ENCODE measurements at places on chromosomes 6 and 20.

- DNase-seq = peak; percentile 3
Measured at GRCh38 chr6:10099529-10100140, 315.2 kb downstream of the TFAP2A start.

DNA sequence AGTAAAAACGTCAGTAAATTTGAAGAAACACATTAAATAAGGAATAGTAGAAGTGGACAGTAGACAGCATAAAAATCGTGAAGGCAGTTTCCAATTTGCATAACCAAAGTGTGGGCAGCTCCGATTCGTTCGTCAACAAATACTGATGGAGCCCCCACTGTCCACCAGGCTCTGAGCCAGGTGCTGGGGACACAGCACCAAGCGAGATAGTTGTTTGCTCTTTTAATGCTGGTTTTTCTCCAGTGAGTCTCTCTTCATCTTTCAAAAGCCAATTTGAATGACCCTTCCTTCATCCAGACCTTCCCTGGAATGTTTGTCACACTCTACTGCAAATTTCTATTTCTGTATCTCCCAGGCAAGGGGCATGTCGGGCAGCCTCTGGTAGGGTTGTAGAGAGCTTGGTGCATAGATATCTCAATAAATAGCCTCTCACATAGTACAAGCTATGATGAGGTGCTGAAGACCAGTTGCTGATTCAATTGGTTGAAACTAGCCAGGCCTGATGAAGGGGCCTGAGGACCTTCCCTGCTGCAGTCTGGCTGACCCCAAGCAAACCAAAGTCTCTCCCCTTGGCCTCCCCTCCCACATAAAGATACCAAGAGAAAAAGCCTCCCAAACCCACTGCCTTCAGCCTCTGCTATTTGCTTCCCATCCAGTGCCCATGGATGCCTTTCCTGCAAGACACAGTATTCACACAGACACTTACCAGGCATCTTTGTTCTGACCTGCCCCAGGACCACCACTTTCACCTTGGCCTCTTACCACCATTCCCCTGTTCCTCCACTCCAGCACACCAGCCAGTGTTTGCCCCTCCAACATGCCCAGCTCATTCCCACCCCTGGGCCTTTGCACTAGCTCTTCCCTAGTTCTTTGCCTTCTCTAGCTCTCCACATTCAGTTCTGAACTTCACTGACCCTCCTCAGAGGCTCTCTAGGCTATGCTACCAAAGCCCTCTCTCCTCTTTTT is 125.2 kb downstream of the CEBPB start:
- no peak for DNase-seq

DNA sequence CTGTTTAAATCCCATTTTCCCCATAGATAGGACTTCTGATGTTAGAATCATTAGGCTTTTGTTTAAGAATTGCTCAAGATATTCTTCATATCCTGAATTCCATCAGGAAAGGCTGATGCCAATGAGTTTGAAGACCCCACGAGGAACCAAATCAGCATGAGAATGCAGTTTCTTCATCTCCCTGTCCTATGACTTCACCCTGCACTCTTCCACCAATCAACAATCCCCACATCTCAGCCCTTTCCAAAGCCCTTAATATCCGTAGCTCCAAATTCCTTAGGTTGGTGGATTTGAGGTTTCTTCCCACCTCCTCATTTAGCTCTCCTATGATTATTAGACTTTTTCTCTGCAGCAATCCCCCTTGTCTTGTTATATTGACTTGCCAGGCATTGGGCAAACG is 88.3 kb upstream of the PRND start:
- DNase-seq = no peak

- no peak for DNase-seq
Measured at GRCh38 chr6:166202321-166202733, 34.7 kb upstream of the TBXT start.

DNA sequence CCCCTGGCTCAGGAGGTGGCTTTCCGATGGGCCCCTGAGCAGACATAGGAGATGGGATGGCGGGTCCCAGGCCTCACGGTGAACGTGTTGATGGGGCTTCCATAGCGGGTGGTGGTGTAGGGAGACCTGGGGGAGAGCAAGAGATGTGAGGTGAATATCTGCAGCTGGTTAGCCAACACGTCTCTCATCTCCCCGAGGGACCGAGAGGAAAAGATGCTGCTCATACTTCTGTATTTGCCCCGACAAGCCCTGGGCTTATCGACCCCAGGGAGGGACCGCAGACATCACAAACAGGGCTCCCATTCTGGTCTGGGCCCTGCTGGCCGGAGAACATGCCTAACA is 38.7 kb downstream of the C6orf132 start:
- DNase-seq = no peak

GRCh38 chr6:160431226-160431625 is 83.0 kb downstream of the SLC22A3 start:
- no peak for DNase-seq

DNA sequence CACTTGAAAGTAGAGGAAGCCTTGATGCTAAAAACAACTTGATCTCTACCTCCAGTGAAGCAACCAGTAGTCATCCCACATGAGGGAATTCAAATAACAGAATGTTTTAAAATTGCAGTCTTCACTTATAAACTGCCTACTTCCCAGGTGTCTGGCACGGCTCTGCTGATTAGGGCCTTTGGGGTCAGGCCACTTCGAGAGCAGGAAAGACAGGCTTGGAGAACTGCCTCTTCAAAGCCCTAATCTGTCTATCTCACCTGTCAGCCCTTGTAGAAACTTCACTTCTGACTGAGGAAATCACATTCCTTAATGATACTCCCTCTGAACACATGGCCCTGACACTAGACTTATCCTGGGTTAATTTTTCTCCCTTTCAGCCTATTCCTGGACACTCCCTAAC is 458.6 kb downstream of the TENT5A start:
- DNase-seq = no peak

DNA sequence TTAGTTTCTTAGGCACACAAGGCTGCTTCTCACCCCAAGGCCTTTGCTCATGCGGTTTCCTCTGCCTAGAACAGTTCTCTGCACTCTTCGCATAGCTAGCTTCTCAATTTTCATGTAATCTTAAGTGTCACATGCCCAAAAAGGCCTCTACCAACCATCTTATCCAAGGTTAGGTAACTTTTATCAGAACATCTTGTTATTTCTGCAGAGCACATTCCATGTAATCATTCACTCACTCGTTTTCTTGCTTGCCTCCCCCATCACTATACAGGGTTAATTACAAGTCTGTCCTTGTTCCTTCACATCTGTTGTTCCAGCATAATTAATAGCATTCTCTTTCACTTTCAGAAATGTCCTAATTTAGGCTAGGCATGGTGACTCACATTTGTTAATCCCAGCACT is 53.8 kb downstream of the NCOA6 start:
- DNase-seq = peak; percentile 14

- DNase-seq = peak; percentile 46
Measured at GRCh38 chr6:129695373-129696027, 14.5 kb downstream of the ARHGAP18 start.

- DNase-seq = peak; percentile 35
Measured at GRCh38 chr20:32823078-32823477, 3.3 kb downstream of the MAPRE1 start.

DNA sequence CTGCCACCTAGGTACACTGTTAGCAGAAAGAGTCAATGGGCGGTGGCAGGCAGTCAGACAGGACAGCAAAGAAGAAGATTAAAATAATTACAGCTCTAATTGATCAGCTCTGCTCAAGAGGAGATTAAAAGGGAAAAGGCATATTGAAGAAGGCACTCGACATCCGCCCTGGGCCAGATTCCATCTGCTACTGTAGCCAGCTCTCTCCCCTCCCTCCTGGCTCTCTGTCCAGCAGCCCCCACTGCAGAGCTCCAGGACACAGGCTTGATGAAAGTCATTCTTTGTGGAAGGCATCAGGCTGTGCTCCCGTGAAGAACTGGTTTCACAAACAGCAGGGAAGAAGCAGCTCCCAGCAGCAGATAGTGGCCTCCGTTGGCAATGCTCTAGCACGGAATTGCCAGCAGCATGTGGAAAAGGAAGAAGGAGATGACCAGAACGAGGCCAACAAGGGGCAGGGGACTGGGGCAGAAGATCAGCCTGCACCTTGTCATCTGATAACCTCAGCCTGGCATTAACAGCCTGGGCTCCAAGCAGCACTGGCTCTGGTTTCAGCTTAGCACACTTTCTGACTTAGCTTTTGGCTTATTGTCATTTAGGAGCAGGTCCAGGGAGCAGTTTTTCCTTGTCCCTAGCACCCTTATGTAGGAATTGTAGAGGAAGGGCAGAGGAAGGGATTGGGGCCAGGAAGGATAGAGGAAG is 465.9 kb downstream of the KIF16B start:
- DNase-seq = no peak

GRCh38 chr6:106069478-106069877 is 16.7 kb upstream of the PRDM1 start:
- DNase-seq = no peak

GRCh38 chr20:62029949-62030348 is 35.7 kb downstream of the TAF4 start:
- DNase-seq = no peak

GRCh38 chr20:39468703-39469102 is 506.6 kb downstream of the DHX35 start:
- DNase-seq = no peak

DNA sequence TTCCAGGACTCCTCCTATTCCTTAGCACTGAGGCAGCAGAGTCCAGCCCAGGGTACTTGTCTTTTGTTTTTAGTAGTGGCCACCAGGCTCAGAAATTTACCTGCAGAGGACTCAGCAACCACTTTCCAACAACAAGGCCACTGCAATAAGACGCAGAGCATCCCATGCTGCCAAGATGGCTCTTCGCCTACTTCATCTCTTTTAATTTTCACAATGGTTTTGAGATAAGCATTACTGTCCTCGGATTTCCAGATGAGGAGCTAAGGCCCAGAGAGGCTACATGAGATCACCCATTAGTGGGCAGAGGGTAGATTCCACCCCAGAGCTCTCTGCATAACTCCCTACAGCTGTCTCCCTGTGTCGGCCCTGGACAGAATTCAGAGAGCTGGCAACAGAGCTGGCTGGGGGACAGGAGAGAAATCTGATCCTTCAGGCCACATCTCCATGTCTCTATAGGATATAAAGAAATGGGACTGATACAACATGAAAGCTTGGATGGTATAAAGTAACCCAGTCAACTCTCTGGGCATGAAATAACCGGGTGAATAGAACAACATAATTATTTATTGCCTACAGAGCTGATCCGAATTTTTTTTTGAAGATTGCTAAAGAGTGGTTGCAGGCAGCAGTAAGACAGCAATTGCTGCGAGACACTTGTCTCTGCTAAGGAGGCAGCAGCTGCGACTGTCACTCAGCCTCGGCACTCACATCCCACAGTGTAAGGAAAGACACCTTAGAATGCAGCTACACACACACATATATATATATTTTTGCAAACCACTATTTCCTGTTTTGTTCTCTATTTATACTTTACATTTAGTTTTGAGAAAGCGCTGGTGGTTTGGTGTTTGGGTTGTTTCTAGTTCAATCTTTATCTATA is 37.2 kb downstream of the SCML4 start:
- DNase-seq = no peak

DNA sequence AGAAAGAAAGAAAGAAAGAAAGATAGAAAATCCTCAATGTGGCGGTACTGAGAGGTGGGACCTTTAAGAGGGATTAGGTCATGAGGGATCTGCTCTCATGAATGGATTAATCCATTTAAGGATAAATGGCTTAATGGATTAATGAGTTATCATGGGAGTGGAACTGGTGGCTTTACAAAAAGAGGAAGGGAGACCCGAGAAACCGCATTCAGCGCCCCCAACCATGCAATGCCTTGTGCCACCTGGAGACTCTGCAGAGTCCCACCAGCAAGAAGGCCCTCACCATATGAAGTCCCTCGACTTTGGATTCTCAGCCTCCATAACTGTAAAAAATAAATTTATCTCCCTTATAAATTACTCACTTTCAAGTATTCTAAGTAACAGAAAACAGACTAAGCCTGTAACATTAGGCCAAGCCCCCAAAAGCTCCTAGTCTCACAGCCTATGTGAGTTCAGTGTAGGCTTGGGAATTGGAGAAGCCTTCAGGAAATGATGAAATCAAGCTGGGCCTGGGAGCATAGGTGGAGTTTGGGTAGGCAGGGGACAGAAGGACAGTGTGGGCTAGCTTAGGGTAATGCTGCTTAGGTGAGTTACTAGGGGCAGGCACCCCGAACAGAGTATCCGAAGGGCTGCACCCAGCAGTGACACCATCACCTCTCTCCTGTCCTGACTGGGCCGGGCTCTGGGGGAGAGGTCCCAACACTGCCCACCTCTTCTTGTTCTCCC is 36.2 kb upstream of the RNF24 start:
- DNase-seq = no peak

GRCh38 chr6:128456510-128457230 is 63.7 kb downstream of the PTPRK start:
- no peak for DNase-seq

DNA sequence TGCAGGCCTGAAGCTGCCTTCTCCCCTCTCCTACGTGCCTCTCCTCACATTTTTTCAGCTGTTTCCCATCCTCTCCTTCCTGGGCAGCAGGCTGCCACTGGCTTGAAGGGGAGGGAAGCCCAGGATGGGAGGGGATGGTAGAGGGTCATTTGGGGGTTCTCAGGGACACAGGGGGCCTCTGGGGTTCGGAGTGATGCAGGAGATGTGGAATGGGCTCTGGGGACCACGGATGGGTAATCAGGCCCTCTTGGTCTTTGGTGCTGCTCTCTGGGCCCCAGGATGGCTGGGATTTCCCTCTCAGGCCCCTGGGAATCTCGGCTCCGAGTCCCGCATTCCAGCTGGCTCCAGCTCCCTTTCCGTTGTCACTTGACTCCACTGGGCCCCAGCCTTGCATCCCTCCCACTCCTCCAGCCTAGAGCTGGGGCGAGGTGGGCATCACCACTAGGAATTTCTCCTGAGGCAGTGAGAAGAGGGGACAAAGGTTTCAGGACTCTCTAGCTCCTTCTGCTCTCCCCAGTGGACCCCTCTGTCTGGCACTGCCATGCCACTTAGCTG is 2.0 kb upstream of the DDR1 start:
- no peak for DNase-seq

DNA sequence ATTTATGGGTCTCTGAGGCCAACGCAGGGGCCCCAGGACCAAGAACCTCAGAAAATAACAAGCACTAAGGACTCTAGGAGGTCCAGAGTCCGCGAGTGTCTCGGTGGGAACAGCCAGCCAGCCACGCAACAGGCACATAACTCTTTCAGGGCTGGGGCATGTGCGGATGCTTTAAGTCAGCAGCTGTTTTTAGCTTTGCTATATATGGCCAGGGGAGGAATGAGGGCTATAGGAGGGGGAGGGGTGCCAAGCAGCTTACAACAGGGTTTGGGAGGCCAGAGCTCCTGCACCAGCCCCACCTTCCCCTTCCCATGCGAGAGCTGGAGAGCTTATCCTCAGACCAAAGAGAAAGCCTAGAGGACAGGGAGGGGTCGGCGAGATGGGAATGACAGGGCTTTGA is 6.2 kb downstream of the JPH2 start:
- no peak for DNase-seq

- DNase-seq = no peak
Measured at GRCh38 chr6:157761331-157761921, 61.6 kb upstream of the SNX9 start.

Measured in hematopoietic multipotent progenitor cell treated with erythropoietin and hydrocortisone succinate and interleukin-3 and kit ligand, for 6 days (in vitro differentiated cells).